ENCODE measurements at places on chromosomes 11 and 22.

DNA sequence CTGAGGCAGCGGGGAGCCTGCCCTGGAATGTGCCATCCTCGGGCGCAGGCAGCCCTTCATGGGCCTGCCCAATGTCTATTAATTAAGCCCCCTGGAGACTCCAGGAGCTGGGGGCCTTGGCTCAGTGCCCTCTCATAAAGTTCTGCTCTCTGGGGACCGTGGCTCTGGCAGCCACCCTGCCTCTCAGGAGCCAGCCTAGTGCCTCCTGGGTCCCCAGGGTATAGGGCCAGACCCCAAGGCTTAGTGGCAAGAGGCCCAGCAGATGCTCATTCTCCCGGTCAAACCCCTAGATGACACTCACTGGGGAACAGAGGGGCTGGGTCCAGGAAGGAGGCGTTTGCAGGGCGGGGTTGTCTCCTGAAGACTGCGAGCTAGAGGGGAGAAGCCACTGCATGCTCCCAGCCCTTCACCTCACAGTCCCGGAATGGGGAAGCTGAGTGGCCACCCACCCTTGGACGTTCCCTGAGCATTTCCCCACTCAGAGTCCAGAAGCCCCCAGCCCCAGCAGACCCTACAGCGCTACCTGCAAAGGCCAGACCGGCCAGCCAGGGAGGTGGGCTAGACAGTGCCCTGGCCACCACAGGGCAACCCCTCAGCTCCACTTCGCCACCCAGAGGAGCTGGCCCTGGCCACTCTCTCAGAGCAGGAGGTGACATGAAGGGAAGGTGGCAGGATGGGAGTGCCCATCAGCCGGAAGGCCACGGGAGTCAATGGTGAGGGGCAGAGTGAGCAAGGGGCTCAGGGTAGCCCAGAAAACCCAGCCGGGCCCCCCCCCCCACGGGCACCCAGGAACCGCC, 83.0 kb downstream of the CDKN1C start:
- DNase-seq: no peak

DNA sequence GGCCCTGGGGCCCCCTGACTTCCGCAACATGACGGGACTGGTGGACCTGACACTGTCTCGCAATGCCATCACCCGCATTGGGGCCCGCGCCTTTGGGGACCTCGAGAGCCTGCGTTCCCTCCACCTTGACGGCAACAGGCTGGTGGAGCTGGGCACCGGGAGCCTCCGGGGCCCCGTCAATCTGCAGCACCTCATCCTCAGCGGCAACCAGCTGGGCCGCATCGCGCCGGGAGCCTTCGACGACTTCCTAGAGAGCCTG, 992 bp downstream of the LRFN4 start:
- no peak for DNase-seq

- DNase-seq: no peak
Observed at GRCh38 chr11:69800278-69800677, 18.9 kb downstream of the FGF3 start.

GRCh38 chr11:118910309-118911112, 15.2 kb downstream of the BCL9L start:
- peak; percentile 96 for DNase-seq

- DNase-seq: no peak
Observed at GRCh38 chr11:95671768-95672167, 117.8 kb downstream of the FAM76B start.

GRCh38 chr11:74611369-74611861, 19.0 kb downstream of the POLD3 start:
- peak; percentile 79 for DNase-seq

- DNase-seq: peak; percentile 77
Observed at GRCh38 chr22:41288245-41288946, 2.4 kb upstream of the RANGAP1 start.

DNA sequence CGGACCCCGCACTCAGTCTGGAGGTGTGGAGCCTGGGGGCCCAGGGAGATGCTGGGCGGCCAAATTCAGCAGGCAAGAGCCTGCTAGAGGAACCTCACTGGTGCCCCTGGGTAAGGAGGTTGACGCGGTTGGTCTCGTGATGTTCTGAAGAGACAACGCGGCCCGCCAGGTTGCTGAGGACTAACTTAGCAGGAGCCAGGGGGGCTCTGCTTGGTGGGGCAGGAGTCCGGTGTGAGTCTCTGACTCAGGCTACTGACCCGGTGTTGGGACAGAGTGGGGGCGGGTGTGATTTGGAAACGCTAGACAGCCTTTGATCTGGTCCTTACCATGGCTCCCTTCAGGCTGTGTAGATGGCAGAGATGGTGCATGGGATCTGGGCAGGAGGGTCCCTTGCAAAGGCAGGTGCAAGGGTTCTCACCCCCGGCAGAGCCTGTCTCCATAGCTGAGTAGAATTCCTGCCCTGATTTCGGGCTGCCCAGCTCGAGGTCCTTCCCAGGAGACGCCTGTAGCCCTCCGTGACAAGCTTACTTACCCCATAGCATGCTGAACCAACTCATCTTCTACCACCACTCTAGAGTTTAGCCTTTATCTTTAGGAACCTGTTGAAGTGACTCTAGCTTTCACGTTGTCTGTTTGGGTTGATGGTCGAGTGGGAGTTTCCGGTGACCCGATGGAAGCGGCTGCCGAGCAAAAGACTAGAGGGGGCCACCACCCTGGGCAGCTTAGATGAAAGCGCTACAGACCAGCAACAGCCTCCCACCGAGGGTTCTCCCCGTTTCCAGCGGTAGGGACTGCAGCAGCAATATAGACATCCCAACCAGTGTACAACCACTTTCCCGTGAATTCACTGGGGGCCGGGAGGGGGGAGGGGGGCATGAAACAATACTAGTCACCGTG, 38.4 kb downstream of the KCNC1 start:
- no peak for DNase-seq

DNA sequence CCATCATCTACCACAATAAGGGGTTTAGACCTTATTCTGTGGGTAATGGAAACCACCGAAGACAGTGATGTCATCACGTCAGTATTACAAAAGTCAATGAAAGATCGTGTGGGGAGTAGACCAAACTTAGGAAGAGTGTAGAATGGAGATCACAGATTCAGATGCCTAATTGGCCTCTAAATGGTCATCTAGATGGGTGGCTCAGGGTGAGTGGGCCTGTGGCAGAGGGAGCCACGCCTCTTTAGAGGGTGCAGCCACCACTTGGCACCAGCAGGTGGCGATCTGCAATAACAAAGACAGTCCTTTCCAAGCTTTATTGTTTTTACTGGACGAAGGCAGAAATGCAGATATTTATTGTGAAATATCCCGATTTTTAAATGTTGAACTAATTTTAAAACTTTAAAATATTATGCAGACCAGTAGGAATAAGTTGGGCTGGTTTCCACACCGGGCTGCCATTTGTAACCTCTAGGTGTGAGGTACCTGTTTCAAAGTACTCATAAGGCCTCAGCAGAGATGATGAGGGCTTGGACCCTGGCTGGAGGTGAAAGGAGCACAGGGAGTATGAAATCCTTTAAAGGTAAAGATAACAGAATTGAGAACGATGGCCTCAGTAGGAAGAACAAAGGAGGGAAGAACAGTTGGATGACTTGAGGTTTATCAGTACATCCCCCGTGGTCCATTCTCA, 222.0 kb downstream of the DBX1 start:
- peak; percentile 56 for DNase-seq

DNA sequence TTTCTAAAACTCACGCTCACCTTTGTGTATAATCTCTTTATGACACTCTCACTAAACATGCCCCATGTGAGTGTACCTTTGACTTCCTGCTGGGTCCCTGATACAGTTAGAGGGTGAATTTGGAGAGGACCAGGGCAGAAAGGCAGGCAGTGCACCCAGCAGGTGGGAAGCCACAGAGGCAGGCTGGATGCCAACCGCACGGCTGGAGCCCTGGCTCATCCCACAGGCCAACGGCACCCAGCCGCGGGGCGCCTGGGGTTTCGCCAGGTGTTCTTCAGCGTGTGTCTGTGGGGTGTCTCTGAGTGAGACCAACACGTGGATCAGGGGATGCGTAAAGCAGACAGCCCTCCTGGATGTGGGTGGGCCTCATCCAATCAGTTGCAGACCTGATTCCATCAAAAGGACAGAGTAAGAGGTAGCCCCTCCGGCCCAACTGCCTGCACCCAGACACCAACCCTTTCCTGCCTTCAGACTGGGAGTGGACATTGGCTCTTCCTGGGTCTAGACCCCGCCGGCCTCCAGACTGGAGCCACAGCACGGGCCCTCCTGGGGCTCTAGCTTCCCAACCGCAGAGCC, 51.6 kb downstream of the DHCR7 start:
- no peak for DNase-seq

DNA sequence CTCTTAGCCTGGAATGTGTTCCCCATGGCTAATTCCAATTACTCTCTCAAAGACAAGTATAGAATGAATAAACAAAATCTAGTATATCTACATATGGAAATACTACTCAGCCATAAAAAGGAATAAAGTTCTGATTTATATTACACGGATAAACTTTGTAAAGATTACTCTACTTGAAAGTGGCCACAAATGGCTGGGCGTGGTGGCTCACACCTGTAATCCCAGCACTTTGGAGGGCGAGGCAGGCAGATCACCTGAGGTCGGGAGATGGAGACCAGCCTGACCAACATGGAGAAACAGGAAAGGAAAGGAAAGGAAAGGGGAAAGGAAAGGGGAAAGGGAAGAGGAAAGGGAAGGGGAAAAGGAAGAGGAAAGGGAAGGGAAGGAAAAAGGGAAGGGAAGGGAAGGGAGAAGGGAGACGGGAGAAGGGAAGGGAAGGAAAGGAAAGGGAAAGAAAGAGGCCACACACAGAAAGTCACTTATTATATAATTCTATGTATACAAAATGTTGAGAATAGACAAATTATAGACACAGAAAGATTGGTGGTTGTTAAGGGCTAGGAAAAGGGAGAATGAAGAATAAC, 90.7 kb upstream of the CLNS1A start:
- DNase-seq: no peak

DNA sequence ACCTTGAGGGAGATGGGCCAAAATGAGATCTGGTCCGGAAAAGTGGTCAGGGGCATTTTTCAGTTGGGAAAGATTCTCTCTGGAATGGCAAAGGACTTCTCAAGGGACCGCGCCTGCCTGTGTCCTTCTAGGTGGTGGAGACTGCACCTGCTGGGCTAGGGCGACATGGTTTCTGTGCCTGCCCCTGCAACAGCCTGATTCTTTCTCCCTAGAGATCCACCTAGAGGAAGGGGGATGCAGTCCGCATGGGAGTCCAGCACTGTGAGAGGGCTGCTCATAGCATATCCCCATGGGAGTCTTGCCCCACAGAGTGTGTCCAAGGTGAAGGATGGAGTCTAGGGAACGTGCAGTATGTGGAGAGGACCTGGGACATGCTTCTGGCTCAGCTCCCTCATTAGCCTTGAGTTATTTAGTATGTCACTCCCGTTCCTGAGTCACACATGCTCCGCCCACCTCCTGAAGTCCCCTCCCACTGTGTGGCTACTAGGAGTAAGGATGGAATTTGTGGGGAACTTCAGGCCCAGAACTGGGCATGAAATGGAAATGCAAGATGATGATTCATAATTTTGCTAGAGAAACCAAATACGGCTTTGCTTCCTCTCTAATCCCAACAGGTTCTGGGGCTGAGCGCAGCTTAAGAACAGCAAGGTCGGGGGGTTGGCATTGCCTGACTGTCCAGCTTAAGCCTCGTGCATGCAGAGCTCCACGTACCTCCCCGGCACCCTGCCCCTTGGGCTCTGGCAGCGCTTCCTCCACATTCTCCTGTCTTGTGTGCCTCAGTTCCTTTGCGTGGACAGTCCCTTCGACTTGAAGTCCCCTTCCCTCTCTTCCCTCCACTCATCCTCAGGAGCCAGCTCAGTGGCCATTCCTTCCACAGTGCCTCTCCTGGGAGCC, 35.0 kb downstream of the GRIK4 start:
- peak; percentile 95 for DNase-seq

DNA sequence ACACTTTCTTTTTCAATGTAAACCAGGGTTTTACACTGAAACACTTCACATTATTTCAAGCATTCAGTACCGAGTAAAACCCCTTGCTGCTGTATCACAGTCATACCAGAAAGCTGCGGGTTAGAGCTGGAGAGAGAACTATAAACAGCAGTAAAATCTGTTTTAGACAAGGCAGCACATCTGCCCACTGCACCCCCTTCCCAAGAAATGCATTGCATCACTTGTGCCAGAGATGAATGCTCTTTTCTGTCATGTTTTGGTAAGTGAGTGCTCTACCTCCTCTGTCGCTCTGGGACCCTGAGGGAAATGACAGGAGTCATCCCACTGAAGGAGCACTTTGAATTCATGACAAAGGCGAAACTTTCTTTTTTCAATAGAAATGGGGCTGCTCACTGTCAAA, 107.2 kb downstream of the MAML2 start:
- peak; percentile 86 for DNase-seq

DNA sequence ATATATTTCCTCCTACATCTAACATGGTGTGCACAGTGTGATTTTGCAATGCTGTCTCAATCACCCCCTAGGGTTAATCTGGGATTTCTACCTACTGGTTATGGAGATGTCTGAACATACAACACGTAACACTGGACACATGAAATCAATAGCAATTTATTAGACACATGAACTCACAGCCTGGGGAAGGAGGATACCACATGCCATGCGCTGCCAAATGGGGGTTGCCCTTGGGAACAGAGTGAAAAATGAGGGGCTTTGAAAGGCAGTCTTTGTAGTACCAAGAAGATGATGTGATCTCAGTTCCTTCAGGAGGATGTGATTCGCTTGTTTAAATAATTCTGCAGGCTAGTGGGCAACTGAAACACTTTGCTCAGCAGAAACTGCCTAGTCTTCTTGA, 253.6 kb upstream of the LRRC4C start:
- no peak for DNase-seq

- DNase-seq: no peak
Observed at GRCh38 chr11:75029836-75030631, 41.3 kb downstream of the NEU3 start.

DNA sequence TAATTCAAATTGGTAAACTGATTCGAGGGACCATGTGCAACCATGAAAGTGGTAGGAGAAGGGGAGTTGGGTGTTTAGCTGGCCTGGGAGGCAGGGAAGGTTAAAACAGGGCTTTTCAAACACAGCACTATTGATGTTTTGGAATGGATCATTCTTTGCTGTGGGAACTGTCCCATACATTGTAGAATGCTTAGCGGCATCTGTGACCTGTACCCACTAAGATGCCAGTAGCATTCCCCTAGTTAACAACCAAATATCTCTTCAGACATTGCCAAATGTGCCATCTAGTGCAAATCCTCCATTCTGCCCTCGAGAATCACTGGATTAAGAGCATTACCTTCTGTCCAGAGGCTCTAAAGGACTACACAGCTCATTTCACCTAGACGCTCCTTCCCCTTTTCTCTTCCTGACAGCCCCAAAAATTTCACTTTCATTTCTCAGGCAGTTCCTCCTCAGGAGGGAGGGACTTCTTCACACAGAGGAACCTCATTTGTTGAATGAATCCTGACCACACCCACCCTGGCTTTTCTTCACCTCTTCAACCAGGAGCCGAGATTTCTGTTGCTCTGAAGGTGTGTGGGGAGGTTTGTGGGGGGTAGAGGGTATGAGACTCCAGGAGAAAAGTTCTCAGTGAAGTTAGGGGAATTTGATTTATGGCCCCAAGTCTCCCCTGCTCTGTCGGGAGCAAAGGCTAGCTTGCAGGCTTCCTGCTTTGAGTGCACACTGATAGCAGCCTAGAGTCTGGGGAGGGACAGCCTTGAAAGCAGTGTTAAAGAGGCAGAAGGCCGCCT, at the start of gene TRIM34:
Gene TRIM34 (plus strand): TSS at position 513 of the 791 bp plus-strand sequence. CDS start 7,331 bp downstream, outside the sequence.
- DNase-seq: peak; percentile 68

- DNase-seq: no peak
Observed at GRCh38 chr22:44520465-44521094, 22.5 kb upstream of the RTL6 start.

- no peak for DNase-seq
Observed at GRCh38 chr22:50599816-50600455, 657 bp upstream of the MAPK8IP2 start.

GRCh38 chr11:11848891-11849746, 7.3 kb downstream of the USP47 start:
- peak; percentile 78 for DNase-seq

- DNase-seq: peak; percentile 70
Observed at GRCh38 chr11:72970557-72971118, 156.4 kb downstream of the ATG16L2 start.

Measured in amniotic epithelial cell (primary cell).